Caki2 (cell line): ENCODE measurements at places on chromosomes 2 and 18.

DNA sequence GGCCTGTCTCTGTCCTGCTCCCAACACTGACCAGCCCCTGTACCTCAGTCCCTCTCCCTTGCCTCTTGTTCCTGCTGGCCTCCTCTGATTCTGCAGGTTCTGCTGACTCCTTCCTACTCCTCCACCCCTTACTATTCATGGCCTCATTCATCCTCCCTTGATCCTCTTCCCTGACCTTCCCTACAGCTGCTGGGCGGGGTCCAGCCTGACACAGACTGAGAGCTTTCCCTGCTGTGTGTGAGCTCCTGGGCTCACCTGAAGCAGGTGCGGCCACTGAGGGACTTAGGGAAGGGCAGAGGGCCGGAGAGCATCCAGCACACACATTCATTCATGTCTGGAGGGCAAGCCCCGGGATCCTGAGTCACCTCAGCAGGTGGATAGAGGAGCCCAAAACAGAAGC lies 185.6 kb downstream of the CTIF start:
- DNase-seq, result no peak

DNA sequence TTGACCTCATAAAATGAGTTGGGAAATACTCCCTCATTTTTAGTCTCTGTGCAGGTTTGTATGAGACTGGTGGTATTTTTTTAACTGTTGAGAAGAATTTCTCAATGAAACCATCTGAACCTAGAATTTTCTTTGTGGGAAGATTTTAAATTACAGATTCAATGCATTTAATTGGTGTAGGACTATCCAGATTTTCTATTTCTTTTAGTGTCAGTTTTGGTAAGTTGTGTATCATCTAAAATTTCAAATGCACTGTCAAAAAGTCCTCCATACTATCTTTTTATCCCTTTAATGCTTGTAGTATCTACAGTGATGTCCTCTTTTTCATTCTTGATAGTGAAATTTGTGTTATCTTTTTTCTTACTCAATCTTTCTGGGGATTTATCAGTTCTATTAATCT lies 1.8 kb upstream of the BOK start:
- no peak for DNase-seq

DNA sequence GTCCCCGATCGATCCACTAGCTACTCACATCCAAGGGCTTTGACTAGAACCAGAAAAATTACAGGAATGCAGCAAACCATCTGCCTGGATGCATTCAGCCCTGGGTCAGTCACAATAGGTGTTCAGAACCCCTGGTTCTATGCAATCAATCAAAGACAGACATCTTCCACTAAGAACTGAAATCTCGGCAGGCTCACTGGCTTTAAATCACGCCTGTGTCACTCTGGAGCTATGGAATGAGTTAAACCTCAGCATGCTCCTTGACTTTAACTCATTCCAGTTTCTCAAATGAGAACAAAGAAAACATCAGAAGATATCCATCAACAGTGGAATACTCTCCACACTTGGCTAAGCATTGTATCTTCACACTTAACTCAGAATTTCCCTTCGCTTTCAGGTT lies 68.1 kb upstream of the SPTBN1 start:
- DNase-seq, result no peak

GRCh38 chr18:56907771-56908170 lies 239.1 kb upstream of the BOD1L2 start:
- no peak for DNase-seq

DNA sequence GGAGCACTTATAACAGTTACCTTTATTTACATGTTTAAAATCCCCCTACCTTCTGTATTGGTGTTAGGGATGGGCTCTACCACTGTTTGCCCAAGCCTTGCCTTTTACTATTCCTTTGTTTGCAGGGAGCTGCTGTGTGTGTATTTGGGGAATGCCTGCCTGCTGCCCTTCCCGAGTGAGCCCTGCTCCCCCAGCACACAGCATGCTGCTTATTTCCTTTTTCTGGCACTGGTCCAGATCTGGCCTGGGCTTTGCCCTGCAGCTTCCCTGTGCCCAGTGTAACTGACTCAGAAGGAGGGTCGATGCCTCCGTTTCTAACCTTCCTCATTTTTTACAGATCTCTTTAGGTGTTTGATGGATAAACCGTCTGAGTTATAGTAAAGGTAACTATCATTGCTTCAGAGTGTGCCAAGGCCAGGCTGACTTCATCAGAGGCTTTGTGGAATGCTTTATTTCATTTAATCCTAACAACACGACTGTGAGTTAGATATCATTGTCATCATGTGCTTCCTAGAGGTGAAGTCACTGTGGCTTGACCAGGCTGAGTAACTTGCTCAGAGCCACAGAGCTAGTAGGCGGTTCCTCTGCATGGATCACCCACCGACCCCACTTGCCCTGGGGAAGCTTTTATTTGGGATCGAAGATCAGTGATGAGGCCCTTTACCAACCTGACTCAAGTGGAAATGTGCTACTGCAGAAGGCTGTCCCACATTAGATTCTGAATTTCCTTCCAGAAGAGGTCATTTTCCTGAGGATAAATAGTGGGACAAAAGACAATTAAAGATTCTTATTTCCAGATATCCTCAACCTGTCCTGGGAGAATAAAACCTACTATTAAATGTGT lies 238.8 kb downstream of the ZNF407 start:
- peak; percentile 13 for DNase-seq

GRCh38 chr2:131027566-131028528 lies 65.4 kb downstream of the FAM168B start:
- DNase-seq, result no peak

DNA sequence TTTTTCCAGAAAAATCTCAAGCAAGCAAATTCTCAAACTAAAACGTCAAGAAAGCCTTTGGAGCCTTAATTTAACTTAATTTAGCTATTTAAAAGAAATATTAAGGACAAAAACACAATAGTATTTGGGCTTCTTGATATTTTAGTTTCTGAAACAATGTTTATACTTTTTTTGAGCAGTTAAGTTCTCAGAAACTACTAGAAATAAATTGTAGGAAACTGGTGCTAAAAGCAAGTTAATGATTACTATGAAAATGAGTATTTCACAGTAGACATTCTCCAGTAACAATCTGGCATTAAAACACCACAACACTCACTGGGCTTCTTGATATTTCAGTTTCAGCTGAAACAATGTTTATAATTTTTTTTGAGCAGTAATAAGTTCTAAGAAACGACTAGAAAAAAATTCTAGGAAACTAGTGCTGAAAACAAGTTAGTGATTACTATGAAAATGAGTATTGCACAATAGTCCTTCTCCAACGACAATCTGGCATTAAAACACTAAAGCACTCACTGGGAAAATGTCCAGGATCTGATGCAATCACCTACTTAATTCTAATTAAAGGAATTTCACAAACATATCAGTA lies 45.1 kb downstream of the TRAK2 start:
- DNase-seq, result peak; percentile 39

- no peak for DNase-seq
Measured at GRCh38 chr2:234305846-234306245, 191.0 kb downstream of the ARL4C start.

DNA sequence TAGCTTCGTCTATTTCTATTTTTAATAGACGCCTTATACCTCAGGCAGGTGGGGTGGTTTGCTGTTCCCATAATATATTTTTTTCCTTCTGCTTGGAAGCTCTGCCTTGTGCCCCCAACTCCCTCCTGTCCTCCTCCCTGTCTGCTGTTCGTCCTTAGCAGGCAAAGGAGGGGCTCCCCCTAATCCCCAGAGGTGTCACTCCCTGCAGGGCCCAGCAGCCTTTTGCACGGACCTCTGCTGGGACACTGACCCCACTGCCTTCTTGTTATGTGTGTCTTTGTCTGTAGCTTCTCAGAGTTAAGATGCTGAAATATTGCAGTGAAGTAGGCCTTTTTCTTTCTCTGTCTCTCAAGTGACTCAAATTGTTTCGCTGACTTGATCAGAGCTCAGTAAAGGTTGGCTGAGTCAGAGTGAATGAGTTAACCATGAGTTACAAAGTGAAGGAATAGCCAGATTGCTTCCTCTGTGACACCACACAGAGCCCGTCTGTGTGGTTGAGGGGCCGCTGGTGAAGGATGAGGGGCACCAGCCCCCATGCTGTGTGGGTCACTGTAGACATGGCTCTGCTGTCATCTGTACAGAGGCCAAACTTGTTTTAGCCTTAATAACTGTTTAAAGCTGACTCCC lies 47.7 kb downstream of the PRKCE start:
- DNase-seq, result peak; percentile 61

DNA sequence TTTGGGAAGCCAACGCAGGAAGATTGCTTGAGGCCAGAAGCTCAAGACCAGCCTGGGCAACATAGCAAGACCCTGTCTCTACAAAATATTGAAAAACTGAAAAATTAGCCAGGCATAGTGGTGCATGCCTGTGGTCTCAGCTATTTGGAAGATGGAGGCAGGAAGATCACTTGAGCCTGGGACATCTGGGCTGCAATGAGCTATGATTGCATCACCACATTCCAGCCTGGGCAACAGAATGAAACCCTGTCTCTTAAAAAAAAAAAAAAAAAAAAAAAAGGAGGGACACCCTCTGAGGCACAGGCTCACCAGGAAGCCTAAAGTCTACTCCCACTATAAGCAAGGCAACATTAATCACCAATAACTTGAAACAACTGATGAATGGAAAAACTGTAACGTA lies 151.1 kb downstream of the CCDC148 start:
- DNase-seq, result no peak

DNA sequence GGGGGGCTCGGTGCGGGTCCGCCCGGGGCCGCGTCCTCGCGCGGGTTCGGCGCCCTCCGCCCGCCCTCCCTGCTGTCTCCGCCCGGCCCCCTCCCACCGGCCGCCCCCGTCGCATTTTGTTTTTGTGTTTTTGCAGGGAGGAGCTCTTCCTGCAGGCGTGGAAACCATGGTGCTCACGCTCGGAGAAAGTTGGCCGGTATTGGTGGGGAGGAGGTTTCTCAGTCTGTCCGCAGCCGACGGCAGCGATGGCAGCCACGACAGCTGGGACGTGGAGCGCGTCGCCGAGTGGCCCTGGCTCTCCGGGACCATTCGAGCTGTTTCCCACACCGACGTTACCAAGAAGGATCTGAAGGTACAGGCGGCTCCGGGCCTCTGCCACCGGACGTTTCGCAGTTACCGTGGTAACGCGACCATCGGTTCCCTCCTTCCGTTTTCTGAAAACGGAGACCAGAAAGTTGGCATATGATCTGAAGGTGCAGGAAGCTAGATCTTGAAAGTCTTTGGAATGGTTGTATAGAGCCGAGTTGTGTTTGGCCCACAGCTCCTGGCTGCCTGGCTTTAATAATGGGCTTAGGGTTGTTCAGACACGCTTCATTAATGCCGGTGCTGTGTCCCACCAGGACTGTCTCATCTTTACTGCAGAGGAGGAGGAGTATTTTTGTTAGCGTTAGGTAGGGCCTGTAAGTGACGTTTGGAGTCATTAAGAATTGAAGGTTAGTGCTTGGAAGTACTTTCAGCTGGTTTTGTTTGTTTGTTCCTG lies 891 bp downstream of the KDM3A start:
- DNase-seq, result no peak

DNA sequence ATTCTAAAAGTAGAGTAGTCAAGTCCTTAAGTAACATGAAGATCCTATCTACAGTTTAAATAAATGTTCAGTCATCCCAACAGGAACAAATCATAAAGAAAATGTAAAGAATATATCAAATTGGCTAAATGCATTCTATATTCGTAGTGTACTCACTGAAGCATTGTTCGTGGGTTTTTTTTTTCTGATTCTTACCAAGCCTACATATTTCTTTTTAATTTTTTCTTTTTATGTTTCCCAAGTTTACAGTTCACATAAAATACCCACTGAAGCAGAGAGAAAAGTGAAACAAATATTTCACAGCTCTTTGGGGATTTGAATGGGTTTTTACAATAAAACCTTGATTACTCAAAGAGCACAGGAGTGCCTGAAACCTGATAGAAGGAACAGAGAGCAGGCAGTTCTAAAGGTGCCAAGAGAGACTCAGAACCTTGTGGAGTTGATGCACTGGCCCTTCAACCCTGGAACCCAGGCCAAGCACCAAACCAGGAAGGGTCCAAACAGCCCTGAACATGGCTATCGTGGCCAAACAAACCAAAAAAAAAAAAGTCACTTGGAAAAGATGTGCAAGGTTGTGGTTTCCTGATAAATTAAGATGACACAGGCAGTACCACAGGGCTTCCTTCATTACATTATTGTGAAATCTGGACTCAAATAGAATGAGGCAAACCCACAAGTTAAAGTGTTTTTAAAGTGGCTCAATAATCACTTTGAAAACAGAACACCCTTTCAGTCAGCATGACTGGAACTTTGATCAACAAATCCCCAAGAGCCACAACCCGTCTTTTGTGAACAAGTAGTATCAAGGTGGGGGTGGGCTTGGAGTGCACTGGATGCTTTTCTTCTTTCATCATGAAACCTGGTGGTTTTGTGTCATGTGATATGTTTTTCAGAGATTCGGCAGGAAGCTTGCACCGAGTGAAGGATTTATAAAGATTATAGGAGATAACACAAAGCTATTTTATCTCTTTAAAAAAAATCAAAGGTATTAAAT lies 245.0 kb upstream of the FN1 start:
- DNase-seq, result peak; percentile 96

DNA sequence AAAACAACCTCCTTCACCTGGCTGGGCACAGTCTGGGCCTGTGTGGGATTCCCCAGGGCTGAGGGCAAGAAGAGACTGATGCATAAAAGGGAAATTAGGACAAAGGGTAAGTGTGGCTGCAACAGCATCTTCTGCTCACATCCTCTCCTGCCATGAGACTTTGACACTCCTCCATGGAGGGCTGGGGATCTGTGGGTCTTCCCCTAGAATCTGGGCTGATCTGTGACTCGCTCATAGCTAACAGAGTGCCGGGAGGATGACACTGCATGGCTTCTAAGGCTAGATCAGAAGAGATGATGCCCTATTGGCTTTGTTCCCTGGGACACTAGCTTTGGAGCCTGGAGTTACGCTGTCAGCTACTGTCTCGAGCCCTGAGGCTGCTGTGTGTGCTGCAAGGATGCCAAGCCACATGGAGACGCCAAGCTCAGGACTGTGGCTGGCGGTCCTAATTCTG lies 24.3 kb downstream of the MOCOS start:
- DNase-seq, result peak; percentile 37

GRCh38 chr2:29290293-29291047 lies 175.3 kb downstream of the CLIP4 start:
- DNase-seq, result no peak

GRCh38 chr2:62440281-62440946 lies 65.6 kb downstream of the TMEM17 start:
- no peak for DNase-seq

- DNase-seq, result no peak
Measured at GRCh38 chr2:157334797-157335196, 9.2 kb upstream of the ERMN start.

- no peak for DNase-seq
Measured at GRCh38 chr2:111236025-111236424, 115.3 kb downstream of the BCL2L11 start.
